MG63 (cell line): ENCODE measurements at places on chromosomes 12 and 14.

- DNase-seq: no peak
Observed at GRCh38 chr14:102507081-102507856, 2.3 kb downstream of the ANKRD9 start.

GRCh38 chr12:122072031-122072970 lies 6.3 kb upstream of the MLXIP start:
- peak; percentile 96 for DNase-seq

GRCh38 chr14:68312884-68313610 lies 479.8 kb downstream of the ZFP36L1 start:
- DNase-seq: no peak

- DNase-seq: no peak
Observed at GRCh38 chr12:87758271-87758670, 270.9 kb downstream of the C12orf50 start.

DNA sequence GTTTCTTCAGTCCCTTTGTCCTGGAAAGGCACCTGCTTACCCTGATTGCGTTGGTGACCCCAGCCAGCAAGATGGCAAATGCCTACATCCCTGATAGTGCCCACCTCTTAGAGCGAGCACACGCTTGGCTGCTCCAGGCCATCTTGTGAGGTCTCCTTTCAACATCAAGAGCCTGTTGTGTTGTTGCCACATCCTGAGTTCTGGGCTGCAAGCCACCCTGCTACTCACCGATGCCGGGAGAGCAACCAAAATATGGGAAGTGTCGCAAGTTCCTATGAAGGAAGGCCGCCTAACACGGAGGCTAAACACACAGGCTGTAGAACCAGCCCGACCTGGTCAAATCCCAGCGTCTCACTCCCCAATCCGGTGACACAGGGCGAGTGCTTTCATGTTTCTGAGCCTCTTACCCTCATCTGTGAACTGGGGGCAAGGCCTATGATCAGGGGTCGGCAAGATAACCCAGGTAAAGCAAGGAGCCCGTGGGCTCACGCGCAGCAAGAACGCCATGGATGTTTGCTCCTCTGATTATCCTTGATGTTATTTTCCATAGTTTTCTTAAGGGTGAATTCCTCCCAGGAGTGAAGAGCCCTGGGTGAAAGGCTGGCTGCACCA lies 98.4 kb downstream of the LGMN start:
- peak; percentile 77 for DNase-seq

GRCh38 chr14:28875934-28876571 lies 109.5 kb downstream of the FOXG1 start:
- no peak for DNase-seq

GRCh38 chr12:95169368-95169767 lies 47.9 kb downstream of the FGD6 start:
- peak; percentile 45 for DNase-seq
